ENCODE measurements at places on chromosomes 7 and 10.
A peak's percentile ranks its signal among the peaks of the same experiment; 100 is the strongest.

GRCh38 chr10:63666836-63667383, 145.7 kb downstream of the REEP3 start:
- no peak for DNase-seq

DNA sequence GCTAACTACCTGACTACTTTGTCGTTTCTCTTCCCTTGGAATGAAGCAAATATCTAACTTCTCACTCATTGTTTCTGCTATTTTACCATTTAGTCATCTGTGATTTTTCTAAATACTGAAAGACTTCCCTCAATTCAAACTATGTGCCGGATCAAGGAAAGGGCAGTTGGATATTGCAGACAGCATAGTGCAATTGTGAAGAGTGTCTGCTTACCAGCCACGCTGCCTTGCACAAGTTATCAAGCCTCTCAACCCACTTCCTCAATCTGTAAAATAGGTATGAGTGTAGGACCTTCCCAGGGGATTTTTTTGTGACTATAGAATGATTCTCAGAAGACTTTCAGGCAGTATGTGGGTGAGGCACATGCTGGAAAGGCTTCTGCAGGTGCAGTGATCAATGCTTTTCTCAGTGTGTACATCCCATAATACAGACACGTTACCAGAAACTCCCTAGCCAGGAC, 54.3 kb downstream of the EGFR start:
- no peak for DNase-seq

- peak; percentile 29 for DNase-seq
Measured at GRCh38 chr7:149773446-149774236, at the start of gene ZNF467. TSS of gene ZNF467 (minus strand) at chr7:149773588. CDS start at chr7:149771032, 2,556 bp downstream.

- no peak for DNase-seq
Measured at GRCh38 chr10:132493246-132493755, 44.3 kb upstream of the INPP5A start.

DNA sequence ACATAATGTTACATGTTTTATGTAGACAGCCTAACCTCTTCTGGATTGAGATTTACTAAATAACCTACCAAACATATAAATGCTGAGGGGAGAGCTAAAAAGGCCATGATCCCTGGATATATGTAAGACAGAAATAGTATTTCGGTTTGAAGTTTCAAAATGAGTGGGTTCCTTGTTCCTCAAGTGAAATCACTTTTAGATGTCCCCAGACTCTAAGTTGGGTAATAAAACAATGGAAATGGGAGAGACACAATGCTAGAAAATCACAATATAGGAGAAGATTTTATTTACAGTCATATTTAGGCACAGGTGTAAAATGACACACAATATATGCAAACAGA, 56.5 kb downstream of the SHTN1 start:
- no peak for DNase-seq

DNA sequence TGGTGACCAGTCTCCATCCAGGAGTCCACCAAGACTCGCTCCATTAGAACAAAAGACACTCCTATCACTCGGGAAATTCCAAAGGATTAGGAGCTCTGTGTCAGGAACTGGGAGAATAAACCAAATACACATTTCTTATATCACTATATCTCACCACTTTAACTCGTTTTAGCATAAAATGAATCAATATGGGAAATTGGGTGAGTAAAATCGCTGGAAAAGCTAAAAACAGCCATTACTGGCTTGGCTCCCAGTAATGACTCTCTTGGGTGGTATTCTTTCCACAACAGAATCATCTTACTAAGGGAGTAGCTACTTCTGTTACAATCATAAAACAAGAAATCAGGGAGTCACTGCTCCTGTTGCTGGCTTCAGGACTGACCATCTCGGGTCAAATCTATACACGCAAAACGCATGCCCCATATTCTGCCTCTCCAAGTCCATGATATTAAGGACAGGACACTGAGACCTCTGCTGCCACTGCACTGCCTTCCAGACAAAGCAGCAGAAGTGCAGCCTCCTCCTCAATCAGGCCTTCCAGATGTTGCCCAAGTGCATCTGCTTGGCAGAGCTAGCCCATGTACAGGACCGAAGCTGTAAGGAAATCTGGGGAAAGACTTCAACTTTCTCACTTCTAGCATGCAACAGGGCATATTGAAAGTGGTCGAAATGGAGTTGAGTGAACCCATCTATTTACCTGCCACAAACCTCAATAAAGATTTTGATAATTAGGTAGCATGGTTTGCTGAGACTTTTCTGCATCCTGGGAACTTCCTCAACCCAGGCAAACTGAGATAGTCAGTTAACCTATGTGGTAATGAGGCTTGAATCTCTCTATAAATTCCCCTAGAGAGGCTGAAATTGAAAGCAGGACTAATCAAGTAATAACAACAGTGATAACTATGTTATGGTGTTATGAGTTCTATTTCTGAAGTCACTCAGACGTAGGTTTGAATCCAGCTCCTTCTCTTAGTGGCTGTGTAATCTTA, 14.4 kb upstream of the PANK1 start:
- no peak for DNase-seq

DNA sequence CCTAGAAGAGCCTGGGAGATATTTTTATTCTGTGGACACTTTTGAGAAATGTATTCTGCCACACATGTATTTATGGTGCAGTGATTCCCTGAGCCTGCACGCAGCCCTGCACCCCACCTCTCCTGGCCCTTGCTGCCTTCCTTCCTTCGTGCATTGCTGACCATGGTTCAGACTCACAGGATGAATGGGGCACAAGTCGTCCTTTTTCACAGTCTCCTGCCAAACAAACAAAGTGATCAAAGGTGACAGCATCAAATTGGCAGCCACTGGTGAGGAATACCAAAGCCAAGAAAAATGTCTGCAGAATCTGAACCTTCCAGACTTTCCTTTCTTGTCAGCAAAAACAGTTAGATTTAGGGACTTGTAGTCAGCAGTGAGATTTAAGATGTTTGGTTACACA, 215.0 kb downstream of the ACTR3B start:
- no peak for DNase-seq

DNA sequence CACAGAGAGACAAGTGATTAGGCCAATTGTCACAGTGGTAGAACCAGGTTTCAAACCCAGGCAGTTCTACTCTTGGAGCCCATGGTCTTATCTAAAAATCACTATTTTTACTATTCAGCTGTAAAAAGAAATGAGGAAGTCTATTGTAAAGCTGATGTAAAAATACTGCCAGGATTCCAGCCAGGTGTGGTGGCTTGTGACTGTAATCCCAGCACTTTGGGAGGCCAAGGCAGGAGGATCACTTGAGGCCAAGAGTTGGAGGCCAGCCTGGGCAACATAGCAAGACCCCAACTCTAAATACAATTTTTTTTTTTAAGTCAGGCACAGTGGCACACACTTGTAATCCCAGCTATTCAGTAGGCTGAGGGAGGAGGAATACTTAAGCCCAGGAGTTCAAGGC, 40.4 kb downstream of the HIP1 start:
- DNase-seq = no peak
